Activated T-cell treated with anti-CD3 and anti-CD28 coated beads, Interleukin-2, amount 50 U/mL, for 72 hours (primary cell): ENCODE measurements at places on chromosomes 7 and 10.

DNA sequence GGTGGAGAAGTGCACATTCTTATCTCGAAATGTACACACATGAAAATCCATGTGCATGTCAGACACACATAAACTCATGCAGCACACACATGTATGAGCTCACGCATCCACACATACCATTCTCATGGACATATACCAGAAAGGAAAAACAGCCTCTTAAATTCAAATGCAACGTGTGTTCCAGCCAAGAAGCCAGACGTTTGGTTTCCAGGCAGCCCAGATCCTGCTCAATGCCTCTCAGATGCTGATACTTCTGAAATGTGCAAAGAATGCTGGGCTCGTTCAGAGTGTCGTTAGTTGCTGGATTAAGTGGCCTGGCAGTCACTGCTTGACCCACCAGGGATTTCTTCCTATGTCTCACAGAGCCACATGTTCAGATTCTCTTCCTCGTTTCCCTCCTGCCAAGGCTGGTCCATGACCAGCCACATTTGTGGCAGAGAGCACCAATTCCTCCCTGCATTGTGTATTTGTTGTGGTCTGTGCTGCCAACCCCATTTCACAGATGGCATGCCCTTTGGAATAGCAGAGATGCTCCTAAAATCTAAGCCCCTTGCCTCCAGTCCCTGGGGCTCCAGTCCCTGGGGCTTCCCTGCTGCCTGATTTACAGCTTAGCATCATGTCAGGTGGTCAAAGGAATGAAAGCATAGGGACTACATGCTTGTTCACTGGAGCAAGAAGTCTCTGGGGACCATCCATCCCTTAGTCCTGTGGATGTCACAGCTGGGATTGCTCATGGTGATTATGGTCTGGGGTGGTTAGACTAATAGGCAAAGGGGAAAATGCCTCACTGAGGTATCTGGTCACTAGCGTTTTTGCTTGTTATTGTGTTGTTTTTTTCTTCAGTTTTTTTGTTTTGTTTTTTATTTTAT is 426.6 kb downstream of the PLXNA4 start:
- no peak for DNase-seq

- DNase-seq: no peak
These were observed 7.3 kb downstream of the JCAD start for GRCh38 chr10:30052062-30052461.

GRCh38 chr10:98367604-98368451 is 47.2 kb downstream of the PYROXD2 start:
- DNase-seq: no peak

DNA sequence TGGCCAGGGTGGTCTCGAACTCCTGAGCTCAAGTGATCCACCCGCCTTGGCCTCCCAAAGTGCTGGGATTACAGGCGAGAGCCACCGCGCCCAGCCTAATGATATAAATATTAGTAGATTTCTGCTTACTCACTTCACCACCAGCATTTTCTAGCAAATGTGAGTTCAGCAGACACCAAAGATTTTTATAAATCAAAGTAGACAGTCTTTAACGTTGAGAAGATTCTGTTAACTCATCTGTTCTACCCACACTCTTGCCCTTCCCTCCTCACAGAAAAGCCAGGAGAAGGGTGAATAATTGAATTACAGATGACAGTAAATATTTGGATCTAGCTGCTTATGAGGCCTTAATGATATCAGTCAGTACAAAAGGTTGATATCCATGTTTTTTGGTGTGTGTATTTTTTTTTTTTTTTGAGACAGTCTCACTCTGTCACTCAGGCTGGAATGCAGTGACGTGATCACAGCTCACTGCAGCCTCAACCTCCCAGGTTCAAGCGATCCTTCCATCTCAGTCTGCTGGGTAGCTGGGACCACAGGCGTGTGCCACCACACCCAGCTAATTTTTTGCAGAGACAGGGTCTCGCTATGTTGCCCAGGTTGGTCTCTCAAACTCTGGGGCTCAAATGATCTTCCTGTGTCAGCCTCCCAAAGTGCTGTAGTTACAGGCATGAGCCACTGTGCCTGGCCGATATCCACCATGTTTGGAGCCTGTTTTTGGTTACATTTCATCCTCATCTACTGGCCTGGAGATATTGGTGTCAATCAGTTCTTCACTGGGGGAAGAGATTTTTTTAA is 120.5 kb downstream of the CUX1 start:
- DNase-seq: no peak

- DNase-seq: no peak
These were observed 114.6 kb downstream of the NRBF2 start for GRCh38 chr10:63247771-63248170.

DNA sequence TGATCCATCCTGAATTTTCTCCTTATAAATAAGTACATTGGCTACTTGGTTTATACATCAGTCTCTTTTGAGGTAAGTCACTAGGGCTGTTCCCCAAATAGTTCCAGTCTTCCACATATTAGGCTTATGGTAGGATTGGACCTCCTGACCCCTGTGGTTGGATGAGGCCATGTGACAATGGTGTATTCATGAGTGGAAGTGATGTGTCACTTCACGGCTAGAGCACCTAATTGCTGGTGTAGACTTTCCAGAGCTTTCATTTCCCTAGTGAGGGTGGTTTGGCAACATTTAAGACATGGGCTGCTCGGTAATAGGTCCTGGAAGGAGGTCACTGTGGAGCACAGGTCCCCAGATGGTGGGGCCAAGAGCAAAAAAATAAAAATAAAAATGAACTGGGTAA is 141.2 kb upstream of the ABCB5 start:
- DNase-seq: no peak

- DNase-seq: no peak
These were observed 13.0 kb upstream of the AKR1E2 start for GRCh38 chr10:4813023-4813422.

GRCh38 chr10:14358886-14359573 is 28.3 kb upstream of the FRMD4A start:
- DNase-seq: no peak

DNA sequence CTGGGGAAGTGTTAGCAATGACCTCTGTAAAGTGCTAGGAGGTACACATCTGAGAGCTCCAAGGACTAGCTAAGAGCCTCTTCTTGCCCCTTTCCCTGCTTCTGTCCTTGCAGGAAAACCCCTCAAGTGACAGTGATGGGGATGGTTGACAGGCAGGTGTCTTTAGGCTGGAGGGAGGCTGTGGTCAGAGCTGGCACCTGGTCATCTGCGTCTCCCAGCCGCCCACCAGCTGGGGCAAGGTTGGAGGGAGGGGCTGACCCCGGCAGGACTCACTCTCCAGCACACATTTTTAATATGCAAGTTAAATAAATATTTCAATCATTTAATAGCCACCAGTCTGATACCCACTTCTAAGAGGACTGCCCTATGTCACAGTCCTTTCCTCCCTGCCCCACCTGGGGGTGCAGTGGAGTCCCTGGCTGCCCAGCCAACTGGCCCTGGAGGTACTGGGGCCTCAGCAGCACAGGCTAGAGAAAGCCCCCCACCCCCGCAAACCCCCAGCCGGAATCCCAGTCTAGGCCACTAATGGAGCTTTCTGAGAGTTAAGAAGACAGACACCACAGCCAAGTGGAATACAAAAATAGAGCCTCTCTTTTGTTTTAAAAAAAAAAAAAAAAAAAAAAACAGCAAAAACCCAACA is 6.3 kb downstream of the FGF8 start:
- DNase-seq: no peak

GRCh38 chr7:28754027-28754426 is 204.1 kb downstream of the TRIL start:
- no peak for DNase-seq

GRCh38 chr10:27622596-27622995 is 118.5 kb downstream of the RAB18 start:
- DNase-seq: no peak

DNA sequence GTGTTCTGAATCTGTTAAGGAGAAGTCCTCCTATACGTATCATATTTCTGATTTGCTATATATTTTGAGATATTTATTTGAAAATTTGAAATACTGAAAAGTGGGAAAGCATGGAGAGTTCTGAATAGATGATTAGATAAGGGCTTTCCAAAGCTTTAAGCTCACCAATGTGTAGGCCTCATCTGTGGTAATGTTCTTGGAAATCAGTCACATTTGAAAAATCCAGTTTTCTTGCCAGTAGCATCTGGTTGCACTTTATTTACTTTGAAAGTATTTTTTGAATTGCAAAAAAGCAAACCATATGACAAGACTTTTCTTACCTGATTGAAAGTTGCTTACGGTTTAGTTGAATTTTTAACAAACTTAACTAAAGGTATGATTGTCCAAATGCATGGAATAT is 21.7 kb downstream of the ADD3 start:
- DNase-seq: no peak

GRCh38 chr7:83305027-83305426 is 142.3 kb upstream of the PCLO start:
- no peak for DNase-seq

GRCh38 chr7:28560767-28561166 is 148.4 kb downstream of the CREB5 start:
- no peak for DNase-seq

DNA sequence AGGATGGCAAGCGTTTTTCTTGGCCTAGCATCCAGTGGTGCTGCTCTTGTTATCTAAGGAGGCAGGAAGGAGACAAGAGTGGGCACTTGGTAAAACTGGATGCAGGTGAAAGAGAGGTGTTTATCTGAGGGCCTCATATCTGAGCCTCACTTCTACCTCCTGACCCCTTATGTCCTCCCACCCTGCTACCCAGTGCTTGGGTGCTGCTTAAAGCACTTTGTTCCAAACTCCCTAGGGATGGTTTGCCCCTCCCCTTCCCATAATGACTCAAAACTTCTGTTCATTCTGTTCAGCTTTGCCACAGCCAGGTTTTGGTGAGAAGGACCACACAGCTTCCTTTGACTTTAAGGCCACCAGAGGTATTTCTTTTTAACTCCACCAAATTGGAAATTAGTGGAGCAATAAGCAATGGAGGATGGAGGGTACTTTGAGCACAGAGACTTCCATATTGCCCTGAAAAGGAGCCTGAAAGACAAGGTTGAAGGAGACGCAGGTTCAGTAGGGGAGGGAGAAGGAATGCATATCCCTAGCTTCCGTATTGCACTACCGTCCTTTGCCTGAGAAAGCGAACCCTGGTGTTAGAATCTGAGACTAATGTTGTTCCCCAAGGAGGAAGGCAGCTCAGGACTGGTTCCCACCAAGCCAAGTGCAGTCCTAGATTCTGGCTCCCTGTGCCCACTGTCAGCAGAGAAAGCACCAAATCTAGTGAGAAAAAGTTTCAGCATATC is 30.1 kb downstream of the ENTPD1 start:
- DNase-seq: no peak

GRCh38 chr7:37916673-37917660 is at the start of gene SFRP4:
SFRP4 (minus strand) TSS chr7:37916817; CDS start chr7:37916537, 280 bp downstream.
- peak; percentile 13 for DNase-seq

GRCh38 chr10:69632516-69633199 is 2.6 kb downstream of the FAM241B start:
- no peak for DNase-seq

DNA sequence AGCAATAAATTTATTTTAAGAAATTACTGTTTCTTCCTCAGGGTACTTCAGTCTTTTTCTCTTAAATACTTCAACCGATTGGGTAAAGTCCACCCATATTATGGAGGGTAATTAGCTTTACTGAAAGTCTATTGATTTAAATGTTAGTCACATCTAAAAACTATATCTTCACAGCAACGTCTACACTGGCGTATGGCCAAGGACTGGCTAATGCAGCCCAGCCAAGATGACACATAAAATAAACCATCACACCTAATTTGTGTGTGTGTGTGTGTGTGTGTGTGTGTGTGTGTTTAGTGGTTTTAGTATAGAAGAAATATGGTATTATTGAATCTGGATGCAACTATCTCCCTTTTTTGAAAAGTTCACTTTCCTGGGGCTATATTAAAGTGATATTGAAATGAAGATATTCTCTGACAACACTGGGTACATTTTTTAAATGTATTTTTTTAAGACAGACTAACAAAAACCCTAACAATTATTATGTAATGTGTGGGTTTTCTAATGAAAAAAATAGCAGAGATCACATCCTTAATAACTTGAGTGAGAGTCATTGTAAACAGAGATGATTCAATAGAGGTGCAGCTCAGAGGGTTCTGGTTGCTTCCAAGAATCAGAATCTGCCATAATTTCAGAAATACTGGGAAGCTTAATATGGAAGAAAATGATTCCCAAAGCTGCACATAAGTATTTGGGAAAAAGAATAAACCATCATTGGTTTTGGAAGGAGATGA is 584.2 kb upstream of the MBL2 start:
- DNase-seq: no peak

GRCh38 chr10:127150136-127150535 is 46.3 kb downstream of the INSYN2A start:
- DNase-seq: no peak

DNA sequence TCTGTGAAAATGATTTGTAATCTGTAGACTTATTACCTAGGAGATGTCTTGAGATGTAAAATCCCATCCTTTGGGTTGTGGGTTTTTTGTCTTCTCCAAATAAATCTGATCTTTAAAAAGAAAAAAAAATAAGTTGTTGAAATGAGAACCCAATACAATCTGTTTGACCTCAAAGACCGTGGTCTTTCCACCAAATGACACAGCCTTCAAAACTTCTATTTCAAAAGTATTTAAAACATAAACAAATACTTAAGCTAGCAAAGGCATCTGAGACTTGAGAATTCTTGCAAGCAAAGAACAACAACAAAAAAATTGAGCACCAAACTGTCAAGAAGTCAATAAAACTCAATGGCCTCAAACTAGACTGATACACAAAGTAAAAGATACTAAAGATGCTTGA is 67.9 kb upstream of the HECW1 start:
- DNase-seq: no peak

DNA sequence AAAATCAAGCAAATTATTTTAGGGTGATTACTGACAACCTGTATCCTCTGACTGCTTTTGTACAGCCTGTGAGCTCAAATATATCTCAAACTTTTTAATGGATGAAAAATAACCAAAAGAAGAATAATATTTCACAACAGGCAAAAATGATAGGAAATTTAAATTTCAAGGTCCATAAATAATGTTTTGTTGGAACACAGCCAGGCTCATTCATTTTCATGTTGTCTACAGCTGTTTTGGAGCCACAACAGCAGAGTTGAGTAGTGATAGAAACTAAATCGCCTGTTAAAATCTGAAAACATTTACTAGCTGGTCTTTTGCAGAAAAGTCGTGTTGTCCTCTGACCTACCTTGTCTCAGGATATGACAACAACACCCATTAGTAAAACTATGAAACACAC is 75.9 kb downstream of the GLI3 start:
- no peak for DNase-seq

DNA sequence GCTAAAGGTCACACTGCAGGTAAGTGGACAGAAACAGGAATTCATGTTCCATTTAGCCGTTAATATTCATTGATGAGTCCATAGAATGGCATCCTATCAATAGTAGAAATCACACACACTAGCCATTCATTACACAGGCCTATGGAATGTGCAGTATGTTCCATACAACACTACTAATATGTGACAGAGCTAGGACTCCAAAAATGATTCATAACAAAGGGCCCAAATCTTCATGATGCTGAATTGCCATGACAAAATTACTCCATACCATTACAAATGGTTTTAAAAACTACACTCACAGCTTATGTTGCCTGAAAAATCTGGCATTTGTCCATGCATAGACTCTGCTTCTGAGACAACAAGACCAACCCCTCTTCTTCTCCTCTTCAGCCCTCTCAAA is 549.1 kb downstream of the XPNPEP1 start:
- no peak for DNase-seq

GRCh38 chr7:34850681-34851080 is 186.6 kb downstream of the DPY19L1 start:
- DNase-seq: no peak
